Activated T-cell treated with anti-CD3 and anti-CD28 coated beads, Interleukin-2, amount 50 U/mL, for 72 hours (primary cell): ENCODE measurements at places on chromosomes 12 and 14. TPM values are rescaled to one million over a fixed set of nuclear protein-coding genes. Genes with fewer than 3 reads are reported as not detected.

The TRPV4 gene
- not detected for total RNA-seq

The PLCZ1 gene
- total RNA-seq = not detected

GRCh38 chr12:120814203-120814902 is 88.7 kb downstream of the ACADS start:
- peaks cover 6% of the 10 kb centered on the region for H3K36me3 ChIP-seq
- DNase-seq = no peak
- peak overlapping the region; percentile 72 for H3K27ac ChIP-seq
- no peaks in the 10 kb centered on the region for H3K27me3 ChIP-seq
- no peak overlapping the region for H3K4me3 ChIP-seq

DNA sequence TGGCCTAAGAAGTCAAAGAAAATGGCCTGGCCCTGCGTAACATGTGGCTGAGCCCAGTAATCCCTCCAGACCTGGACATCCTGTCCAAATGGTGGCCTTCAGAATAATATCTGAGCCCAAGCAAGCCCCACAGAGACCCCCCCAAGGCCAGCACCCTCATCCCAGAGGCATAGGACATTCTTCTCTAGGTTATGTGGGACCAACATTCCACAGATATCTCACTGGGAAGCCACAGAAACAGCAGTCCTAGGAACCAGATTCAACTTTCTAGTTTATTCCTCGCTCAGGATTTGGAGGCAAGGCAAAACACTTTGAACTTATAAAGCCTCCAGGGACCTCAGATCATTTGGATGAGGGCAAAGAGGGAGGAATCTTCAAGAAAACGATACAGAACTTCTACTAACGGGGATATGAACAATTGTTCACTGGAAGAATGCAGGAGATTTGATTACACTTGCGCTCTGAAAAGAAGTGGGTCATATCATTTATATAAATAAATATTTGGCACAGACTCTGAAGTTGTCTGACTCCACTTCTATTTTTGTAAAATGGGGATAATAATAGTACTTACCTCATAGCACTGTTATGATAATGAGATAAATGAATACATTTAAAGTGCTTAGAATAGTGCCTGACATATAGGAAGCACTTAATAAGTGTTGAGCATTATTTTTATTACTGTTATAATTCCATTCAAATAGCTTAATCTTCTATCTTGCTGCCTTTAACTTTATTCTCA is 171.5 kb downstream of the NUAK1 start:
- no peak overlapping the region for H3K27ac ChIP-seq
- H3K4me1 ChIP-seq = no peaks in the 10 kb centered on the region
- peaks cover 19% of the 10 kb centered on the region for H3K27me3 ChIP-seq
- no peak for DNase-seq

GRCh38 chr12:33519566-33519965 is 79.9 kb upstream of the SYT10 start:
- H3K4me1 ChIP-seq = no peaks in the 10 kb centered on the region
- H3K27ac ChIP-seq = no peak overlapping the region
- peaks cover 1% of the 10 kb centered on the region for H3K36me3 ChIP-seq
- no peak overlapping the region for H3K4me3 ChIP-seq
- no peaks in the 10 kb centered on the region for H3K27me3 ChIP-seq
- DNase-seq = no peak

The ANO2 gene
- not detected for total RNA-seq

DNA sequence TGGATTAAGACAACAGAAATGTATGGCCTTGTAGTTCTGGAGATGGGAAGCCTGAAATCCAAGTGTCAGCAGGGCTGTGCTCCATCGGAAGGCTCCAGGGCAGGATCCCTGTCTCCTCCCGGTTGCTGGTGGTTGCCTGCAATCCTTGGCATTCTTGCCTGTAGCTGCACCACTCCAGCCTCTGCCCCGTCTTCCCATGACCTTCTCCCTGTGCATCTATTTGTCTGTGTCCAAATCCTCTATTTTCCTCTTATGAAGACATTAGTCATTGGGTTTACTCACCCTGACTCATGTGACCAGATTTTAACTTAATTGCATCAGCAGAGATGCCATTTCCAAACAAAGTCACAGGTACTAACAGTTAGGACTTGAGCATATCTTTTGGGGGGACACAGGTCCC is 15.1 kb downstream of the TUNAR start:
- peaks cover 5% of the 10 kb centered on the region for H3K4me1 ChIP-seq
- H3K27me3 ChIP-seq = peaks cover 20% of the 10 kb centered on the region
- H3K4me3 ChIP-seq = no peak overlapping the region
- no peak for DNase-seq

The GPR68 gene
- total RNA-seq = 18.9 TPM

The VTI1B gene
- total RNA-seq = 71.3 TPM

DNA sequence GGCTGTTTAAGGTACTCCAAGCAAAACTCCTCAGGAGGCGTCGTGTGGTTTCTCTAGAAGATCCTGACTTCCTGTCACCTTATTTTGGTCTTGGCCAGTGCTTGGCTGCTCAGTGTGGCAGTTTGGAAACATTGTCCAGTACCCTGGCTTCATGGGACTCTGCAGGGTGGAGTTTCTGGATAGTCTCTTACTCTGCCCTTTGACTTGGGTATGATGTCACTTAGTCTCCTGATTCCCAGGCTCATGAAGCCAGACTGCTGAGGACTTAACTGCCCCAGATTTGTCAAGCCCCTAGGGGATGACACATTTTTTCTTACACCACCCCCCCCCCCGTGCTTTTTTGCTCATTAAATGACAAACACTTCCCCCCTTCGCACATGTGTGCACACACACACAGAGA is 82.7 kb downstream of the ADCK1 start:
- H3K36me3 ChIP-seq = peaks cover 4% of the 10 kb centered on the region
- H3K4me1 ChIP-seq = no peaks in the 10 kb centered on the region
- H3K27me3 ChIP-seq = no peaks in the 10 kb centered on the region

GRCh38 chr12:94207849-94208621 is 59.7 kb downstream of the PLXNC1 start:
- no peaks in the 10 kb centered on the region for H3K27me3 ChIP-seq
- H3K4me3 ChIP-seq = peak overlapping the region; percentile 67
- peaks cover 3% of the 10 kb centered on the region for H3K36me3 ChIP-seq
- peaks cover 65% of the 10 kb centered on the region for H3K4me1 ChIP-seq

DNA sequence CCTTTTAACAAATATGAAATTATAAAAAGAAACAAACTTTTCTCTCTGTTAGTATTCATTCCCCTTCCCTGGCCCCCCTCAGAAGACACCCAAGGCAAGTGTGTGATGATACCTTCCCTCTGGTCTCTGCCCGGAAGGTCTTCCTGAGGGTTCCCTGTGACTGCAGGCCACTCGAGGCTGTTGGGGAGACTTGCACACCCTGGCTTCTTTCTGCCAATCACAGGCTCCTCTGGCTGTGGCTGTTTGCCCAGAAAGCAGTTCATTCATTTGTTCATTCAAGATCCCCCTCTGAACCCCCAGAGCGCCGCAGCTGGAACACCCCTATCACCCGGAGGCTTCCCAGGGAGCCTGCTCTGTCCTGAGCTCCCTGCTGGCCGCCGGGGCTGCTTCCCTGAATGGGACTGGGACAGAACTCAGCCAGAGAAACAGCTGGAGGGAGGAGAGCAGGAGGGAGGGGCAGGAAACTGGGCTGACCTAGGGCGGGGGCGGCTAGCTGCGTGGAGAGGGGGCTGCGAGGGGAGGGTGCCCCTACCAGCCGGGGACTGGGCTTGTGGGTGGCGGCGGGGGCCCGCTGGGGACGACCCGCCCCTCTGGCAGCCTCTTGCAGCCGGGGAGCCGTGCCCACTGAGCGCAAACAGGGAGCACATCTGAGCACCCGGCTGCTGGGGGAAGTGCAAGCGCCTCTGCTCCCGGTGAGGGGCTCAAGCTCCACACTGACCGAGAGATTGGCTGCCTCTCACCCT is at the start of gene CMKLR1:
CMKLR1 (minus strand) TSS at position 397 of the 743 bp plus-strand sequence. CDS start 45,720 bp downstream, outside the sequence.
- H3K4me1 ChIP-seq = peaks cover 5% of the 10 kb centered on the region
- peak within 1 kb of the TSS; percentile 11 for H3K4me3 ChIP-seq
- peaks cover 25% of the 10 kb centered on the region for H3K27me3 ChIP-seq
- H3K27ac ChIP-seq = no peak within 1 kb of the TSS

DNA sequence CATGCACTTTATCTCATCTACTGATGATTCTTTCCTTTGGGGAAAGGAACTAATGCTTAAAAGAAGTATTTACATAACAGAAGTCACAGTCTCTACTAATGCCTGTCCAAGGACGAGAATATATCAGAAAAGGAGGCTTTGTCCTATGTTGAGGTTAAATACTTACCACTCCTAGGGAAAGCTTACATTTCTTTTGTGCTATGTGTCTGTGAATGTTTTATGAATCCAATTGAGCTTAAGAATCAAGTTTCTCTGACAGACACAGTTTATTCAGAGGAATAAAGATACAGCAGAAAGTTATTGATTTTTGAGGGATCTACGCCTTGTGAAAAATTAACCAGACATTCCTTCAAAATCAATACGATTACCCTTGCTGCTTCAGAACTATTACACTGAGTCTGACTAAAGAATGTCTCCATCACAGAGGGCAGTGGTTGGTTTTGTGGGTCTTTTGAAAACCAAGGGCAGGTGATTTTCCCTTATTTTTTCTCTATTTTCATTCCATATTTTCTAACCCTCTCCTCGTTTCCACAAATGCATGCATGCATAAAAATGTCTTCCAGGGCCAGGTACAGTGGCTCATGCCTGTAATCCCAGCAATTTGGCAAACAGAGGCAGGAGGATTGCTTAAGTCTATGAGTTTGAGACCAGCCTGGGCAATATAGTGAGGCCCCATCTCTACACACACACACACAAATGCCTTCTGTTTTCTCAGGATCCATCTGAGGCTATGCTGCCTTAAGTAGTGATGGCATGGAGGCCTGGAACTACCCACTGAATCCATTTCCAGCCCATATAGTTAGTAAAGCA is 1095.1 kb downstream of the GALC start:
- H3K36me3 ChIP-seq = no peaks in the 10 kb centered on the region
- no peaks in the 10 kb centered on the region for H3K27me3 ChIP-seq
- no peaks in the 10 kb centered on the region for H3K4me1 ChIP-seq

GRCh38 chr14:31677630-31678029 is 116.4 kb downstream of the NUBPL start:
- no peaks in the 10 kb centered on the region for H3K27me3 ChIP-seq
- no peaks in the 10 kb centered on the region for H3K4me1 ChIP-seq
- H3K27ac ChIP-seq = no peak overlapping the region

GRCh38 chr14:43981135-43981768 is 525.8 kb downstream of the FSCB start:
- no peaks in the 10 kb centered on the region for H3K4me1 ChIP-seq
- no peaks in the 10 kb centered on the region for H3K36me3 ChIP-seq
- H3K27me3 ChIP-seq = no peaks in the 10 kb centered on the region
- H3K4me3 ChIP-seq = no peak overlapping the region
- H3K27ac ChIP-seq = no peak overlapping the region

DNA sequence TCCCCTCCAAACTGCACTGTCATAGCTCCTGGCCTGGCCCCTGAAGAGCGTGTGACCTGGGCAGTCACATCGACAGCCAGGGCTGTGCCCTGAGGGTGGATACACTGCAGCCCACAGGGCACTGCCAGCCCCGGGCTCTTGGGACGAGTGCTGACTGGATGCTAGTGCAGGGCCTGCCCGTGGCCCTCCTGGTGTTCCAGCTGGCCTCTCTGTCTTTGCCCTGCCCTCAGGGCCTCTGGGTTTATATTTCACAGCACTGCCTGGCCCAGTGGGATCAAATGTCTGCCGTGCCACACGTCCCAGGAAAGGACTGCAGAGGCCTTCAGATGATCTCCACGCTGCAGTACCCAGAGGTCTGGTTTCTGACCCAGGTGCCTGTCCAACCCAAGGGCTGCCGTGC is 10.1 kb upstream of the CCDC197 start:
- H3K4me1 ChIP-seq = peaks cover 45% of the 10 kb centered on the region
- no peak overlapping the region for H3K4me3 ChIP-seq
- H3K36me3 ChIP-seq = peaks cover 2% of the 10 kb centered on the region

The RIPK3 gene
- 11.0 TPM for total RNA-seq

DNA sequence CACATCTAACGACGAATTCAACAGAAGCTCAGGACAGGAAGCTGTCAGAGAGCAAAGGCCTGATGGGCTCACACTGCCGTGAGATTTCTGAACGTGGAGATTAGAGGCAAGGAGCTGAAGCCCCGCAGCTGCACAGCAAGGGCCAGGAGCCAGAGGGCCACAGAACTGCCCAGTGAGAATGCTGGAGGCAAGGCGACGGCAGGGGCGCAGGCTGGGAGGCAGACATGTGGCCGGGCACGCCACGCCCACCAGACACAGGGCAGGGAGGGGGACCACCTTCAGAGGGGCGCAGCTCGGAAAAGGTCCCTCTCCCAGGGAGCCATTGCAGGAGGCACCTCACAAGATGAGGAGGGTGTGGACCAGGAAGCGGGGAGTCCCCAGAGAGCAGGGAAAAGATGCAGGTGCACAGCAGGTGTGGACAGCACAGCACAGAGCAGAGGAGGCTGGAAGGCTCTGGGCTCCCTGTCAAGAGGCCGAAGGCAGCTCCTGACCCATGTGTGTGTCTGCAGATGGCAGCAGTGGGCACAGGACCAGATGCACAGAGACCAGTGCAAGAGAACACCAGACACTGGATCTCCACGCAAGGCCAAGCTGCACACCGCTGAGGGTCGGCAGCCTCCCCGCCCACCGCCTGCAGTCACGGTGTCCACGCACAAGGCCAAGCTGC is 23.0 kb downstream of the BTBD6 start:
- H3K27me3 ChIP-seq = no peaks in the 10 kb centered on the region
- H3K4me3 ChIP-seq = no peak overlapping the region
- H3K36me3 ChIP-seq = no peaks in the 10 kb centered on the region
- DNase-seq = no peak
- H3K4me1 ChIP-seq = peaks cover 4% of the 10 kb centered on the region
- H3K27ac ChIP-seq = no peak overlapping the region

GRCh38 chr12:15194456-15195368 is 26.5 kb downstream of the RERG start:
- no peak for DNase-seq
- H3K4me1 ChIP-seq = no peaks in the 10 kb centered on the region
- H3K27ac ChIP-seq = no peak overlapping the region
- H3K36me3 ChIP-seq = no peaks in the 10 kb centered on the region
- peaks cover 18% of the 10 kb centered on the region for H3K27me3 ChIP-seq
- no peak overlapping the region for H3K4me3 ChIP-seq

- no peak overlapping the region for H3K27ac ChIP-seq
- no peak for DNase-seq
- no peak overlapping the region for H3K4me3 ChIP-seq
- no peaks in the 10 kb centered on the region for H3K4me1 ChIP-seq
These were observed 37.7 kb upstream of the RTRAF start for GRCh38 chr14:51951656-51952055.
